ENCODE measurements at places on chromosomes 13 and 19.

GRCh38 chr13:51958217-51958547 is 53.1 kb downstream of the ATP7B start:
- no peak for DNase-seq
- H3K36me3 ChIP-seq, result no peaks in the 10 kb centered on the region
- no peaks in the 10 kb centered on the region for H3K27me3 ChIP-seq
- H3K4me3 ChIP-seq, result no peak overlapping the region
- no peaks in the 10 kb centered on the region for H3K4me1 ChIP-seq

GRCh38 chr13:113428469-113428865 is 24.8 kb downstream of the ADPRHL1 start:
- no peak overlapping the region for H3K4me3 ChIP-seq
- DNase-seq, result no peak
- H3K4me1 ChIP-seq, result no peaks in the 10 kb centered on the region

GRCh38 chr13:27012482-27013197 is 159.0 kb downstream of the USP12 start:
- H3K36me3 ChIP-seq, result no peaks in the 10 kb centered on the region
- no peaks in the 10 kb centered on the region for H3K4me1 ChIP-seq
- no peak overlapping the region for H3K4me3 ChIP-seq
- no peaks in the 10 kb centered on the region for H3K27me3 ChIP-seq
- no peak overlapping the region for H3K27ac ChIP-seq

GRCh38 chr19:48239120-48239519 is 16.6 kb downstream of the CARD8 start:
- H3K36me3 ChIP-seq, result peaks cover 8% of the 10 kb centered on the region
- no peak overlapping the region for H3K4me3 ChIP-seq
- DNase-seq, result no peak
- no peaks in the 10 kb centered on the region for H3K27me3 ChIP-seq

- no peaks in the 10 kb centered on the region for H3K4me1 ChIP-seq
- H3K36me3 ChIP-seq, result no peaks in the 10 kb centered on the region
- H3K4me3 ChIP-seq, result no peak overlapping the region
- H3K27me3 ChIP-seq, result no peaks in the 10 kb centered on the region
- no peak overlapping the region for H3K27ac ChIP-seq
Observed at GRCh38 chr19:54325194-54325621, 12.2 kb upstream of the LILRA5 start.
